ENCODE measurements at places on chromosomes 6 and 20.

GRCh38 chr6:4864519-4864918 lies 88.3 kb downstream of the CDYL start:
- DNase-seq: no peak

DNA sequence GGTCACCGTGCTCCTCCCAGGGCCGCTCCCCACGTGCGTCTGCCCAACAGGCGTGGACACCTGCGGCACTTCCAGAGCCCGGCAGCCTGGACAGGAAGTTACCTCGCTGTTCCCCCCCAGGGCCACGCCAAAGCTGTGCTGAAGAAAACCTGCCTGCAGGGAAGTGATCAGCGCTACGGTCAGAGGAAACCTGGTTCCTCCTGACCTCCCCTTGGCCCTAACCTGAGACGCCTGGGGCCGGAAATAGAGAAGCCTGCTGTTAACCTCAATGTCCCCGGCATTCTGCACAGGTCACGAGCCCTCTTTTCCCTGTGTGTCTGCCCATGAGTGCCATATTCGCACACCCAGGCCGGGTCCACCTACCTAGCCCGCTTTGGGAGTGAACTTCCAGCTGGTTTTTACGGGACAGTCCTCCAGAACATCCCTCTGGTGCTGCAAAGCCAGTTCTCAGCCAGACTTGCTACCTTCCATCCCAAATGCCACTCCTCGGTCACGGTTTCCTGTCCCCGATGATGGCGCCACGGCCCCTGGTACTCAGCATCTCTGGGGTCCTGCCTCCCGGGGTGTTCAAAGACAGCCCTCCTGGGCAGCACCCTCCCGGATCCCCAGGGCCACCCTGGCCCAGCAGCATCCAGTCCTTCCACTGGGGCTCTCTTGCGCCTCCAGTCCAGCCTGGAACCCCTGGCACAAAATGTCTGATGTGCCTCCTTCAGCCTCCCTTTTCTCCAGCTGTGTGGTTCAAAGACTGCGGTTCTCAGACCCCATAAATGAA lies 12.0 kb upstream of the IRF4 start:
- no peak for DNase-seq

DNA sequence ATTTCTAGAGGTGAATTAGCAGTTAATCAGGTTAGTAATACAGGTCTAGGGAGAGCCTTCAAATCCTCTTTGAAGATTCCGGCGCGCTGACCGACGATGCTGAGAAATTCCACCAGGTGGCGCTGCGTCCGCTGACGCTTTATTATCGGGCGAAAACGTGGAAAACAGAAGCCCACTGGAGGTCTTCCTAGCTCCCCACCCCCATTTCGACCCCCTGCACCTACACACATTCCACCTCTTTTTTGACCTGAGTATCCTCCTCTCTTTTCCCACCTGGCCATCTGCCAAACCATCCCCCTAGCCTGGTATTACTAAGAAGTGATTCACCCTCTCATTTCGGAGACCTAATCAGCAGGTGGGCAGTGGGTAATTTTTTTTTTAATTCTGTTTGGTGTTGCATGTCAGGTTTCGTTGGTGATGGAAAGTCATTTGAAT lies 65.4 kb upstream of the RIN2 start:
- DNase-seq: no peak

- DNase-seq: no peak
These were observed 58.1 kb downstream of the UBE2V1 start for GRCh38 chr20:50054626-50055511.

GRCh38 chr20:32749914-32750637 lies 6.8 kb upstream of the COMMD7 start:
- no peak for DNase-seq

DNA sequence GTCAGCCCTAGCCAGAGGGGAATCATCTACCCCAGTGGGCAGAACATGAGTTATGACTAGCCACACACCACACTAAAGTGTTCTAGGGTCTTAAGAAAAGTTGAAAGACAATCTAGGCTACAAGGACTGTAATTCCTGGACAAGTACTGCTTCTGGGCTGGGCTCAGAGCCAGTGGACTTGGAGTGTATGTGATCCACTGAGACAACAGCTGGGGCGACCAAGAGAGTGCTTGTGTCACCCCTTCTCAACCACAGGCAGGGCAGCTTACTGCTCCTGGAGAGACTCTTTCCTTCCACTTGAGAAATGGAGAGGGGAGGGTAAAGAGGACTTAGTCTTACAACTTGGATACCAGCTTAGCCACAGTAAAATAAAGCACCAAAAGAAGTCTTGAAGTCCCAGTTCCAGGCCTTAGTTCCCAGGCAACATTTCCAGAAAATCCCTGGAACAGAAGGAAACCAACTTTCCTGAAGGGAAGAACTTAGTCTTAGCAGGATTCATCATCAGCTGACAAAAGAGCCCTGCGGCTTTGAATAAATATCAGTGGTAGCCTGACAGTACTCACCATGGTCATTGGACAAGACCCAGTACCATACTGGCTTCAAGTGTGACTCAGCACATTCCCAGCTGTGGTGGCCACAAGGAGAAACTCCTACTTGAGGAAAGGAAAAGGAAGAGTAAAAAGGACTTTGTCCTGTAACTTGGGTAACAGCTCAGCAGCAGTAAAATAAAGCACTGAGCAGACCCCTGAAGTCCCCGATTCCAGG lies 355.1 kb upstream of the ADGRB3 start:
- DNase-seq: no peak

GRCh38 chr20:33539129-33539528 lies 49.2 kb downstream of the CBFA2T2 start:
- DNase-seq: no peak

DNA sequence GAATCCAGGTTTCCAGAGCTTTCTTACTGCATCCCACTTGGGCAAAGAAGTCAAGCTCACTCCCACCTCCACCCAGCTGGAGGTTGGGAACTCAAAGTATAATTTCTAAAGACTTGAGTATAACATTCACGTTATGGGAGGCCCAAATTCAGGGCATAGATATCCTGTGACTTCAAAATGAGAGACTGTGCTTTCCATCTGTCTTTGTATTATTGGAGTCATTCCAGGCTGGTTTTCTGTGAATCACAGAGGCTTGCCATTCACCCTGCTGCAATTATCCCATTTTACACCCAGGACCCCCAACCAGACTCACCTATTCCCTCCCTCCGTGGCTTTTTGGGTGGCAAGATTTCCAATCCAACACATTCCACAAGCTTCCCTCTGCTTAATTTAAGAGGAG lies 19.3 kb upstream of the SRC start:
- DNase-seq: no peak

DNA sequence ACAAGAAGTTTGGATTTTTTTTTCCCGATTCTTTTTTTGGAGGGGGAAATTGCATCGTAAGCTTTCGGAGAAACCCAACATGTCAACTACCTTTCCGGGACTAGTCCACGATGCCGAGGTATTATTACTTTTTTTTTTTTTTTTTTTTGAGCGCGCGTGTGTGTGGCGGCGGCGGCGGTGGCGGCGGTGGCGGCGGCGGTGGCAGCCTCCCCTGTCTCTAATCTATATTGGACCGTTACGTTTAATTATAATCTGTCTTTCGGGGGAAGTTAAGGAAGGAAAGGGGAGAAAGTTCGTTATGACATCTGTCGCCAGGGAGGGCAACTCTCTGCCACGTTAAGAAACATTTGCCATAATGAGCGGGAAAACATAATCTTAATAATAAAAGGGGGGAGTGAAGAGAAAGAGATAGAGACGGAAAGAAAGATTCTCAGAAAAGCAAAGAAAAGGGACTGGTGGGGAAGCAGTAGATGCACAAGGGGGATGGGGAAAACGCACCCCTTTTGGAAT lies 706 bp downstream of the TFAP2D start:
- no peak for DNase-seq

DNA sequence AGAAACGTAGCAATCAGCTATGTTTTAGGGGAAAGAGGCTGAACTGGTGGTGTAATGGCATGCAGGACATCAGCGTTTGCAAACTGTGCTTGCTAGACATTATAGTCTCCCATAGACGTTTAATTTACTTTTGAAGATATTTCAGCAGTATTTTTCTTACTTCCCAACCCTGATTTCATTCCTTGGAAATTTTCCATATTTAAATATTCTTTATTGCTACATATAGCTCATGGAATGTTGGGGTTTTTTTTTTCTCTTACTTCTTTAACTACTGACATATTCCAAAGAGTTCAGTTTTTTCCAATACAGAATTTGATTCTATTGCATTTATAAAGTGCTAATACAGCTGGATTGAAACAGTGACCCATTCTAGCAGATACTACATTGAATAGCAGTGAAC lies 694.4 kb upstream of the CITED2 start:
- DNase-seq: no peak

DNA sequence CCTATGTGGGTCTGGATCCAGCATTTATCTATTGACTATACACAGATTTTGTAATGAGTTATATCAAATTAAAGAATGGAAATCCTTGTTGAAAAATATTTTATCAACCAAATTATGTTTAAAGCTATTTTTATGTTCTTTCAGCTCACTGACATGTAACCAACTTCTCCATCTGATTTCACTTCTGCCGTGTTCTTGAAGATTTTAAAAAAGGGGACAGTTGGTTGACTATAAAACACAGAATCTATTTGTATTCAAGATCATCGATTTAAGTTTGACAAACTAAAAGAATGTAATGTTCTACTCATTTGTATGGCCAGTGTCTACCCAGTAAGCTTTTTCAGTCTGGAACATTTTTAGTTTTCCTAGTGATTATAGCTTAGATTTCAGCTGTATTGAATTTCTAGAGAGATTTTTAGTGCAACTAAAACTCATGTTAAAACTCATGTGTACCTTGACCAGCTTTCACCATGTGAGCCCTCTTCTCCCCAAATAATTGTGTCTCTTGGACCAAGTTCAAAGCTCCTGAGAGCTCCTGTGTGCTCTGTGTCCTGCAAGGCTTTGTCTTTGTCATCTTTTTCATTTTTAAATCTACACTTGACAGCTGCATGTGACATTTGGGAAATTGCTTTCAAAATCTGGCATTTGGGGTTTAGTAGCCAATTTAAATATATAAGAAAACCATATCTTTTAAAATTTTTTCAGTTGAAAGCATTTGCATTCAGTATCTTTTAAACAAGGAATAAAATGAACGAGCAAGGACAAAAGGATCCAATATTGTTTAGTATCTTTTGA lies 118.4 kb upstream of the TIAM2 start:
- no peak for DNase-seq

GRCh38 chr6:147057188-147057587 lies 147.0 kb upstream of the STXBP5 start:
- DNase-seq: no peak

Measured in stimulated activated CD8-positive, alpha-beta memory T cell treated with anti-CD3 and anti-CD28 coated beads, Interleukin-4, amount 100 ng/mL, for 1 hour (primary cell).